BE2C (cell line): ENCODE measurements at places on chromosomes 2 and 18.
A peak's percentile ranks its signal among the peaks of the same experiment; 100 is the strongest.

GRCh38 chr18:12394428-12394827, 13.3 kb upstream of the PRELID3A start:
- no peak for DNase-seq

DNA sequence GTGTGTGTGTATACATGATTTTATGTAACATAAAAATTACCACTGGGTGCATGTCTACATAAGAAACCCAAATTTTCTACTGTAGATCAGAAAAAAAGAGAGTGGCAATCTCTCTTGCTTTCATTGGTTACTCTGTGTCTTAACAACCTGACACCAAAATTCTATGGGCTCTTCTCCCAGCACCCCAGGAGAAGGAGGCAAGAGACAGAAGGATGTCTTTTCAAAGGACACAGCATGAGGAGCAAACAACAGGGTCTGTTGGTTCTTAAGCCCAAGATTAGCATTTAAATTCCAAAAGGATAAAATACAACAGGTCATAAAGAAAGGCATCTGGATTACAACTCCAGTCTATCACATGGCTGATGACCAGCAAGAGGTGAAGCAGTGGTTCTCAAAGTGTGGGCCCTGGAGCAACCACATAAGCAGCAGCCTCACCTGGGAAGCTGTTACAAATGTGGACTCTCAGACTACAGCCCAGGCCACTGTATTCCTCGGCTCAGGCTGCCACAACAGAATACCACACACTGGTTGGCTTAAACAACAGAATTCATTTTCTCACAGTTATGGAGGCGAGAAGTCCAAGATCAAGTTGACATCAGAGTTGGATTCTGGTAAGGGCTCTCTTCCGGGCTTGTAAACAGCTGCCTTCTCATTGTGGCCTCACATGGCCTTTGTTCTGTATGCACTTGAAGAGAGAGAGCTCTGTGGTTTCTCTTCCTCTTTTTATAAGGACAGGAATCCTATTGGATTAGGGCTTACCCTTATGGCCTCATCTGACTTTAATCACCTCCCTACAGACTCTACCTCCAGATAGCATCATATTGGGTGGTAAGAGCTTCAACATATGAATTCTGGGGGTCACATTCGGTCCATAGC, 79.8 kb upstream of the RNF152 start:
- DNase-seq, result no peak

GRCh38 chr2:240615396-240615795, 9.9 kb upstream of the GPR35 start:
- DNase-seq, result no peak

GRCh38 chr2:168685600-168686451, 116.6 kb upstream of the NOSTRIN start:
- DNase-seq, result peak; percentile 69

DNA sequence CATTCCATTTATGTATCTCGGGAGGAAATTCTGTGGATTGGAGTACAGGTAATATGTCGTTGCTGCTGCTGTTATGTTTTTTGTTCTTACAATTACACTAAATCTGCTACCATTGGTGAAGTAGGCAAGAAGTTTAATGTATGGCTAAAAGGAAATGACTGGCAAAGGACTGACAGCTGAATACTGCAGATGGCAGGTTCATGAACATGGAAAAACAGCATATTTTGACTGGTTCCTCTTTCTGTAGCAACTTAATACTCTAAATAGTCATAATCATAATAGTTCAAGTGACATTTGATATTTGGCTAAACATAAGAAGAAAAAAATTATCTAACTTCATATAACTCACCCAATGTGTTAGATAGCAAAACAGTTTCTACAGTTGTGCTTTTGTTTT, 84.5 kb upstream of the PGAP1 start:
- DNase-seq, result no peak

DNA sequence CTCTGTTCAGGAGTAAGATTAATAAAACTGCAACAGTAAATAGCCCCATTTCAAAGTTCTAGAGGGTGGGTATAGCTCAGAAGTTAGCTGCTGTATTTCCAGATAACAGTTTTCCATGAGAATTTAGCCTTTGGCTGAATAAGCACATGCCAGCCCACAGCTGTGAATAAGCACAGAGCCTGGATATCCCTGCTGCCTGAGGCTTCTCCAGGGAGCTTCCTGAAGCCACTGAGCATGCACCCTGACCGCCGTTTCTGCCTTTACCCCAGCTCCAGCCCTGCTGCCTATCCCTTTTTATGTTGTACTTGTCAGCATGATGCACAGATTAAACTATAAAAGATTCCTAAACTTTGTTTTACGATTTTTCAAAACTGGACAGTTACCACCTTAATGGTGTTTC, 85.3 kb downstream of the FEZ2 start:
- DNase-seq, result no peak

- DNase-seq, result no peak
Measured at GRCh38 chr2:39008665-39009064, 112.2 kb downstream of the SOS1 start.

DNA sequence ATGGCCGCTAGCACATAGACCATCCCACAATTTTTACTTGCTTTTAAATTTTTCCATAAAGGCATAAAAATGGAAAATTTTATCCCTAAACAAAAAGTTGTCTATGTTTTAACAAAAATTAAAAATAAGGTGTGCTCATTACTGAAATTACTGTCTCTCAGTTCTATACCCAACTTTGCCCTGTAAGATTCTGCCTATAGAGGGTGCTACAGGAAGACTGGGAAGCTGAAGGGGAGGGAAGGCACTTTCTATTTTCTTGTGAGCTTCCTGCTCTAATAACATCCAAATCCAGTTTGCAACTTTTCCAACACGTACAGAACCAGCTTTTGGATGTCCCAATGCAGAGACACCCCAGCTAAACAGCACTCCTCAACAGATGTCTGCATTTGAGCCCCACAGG, 666.9 kb downstream of the PLCL1 start:
- no peak for DNase-seq

- DNase-seq, result no peak
Measured at GRCh38 chr2:195579776-195580555, 77.1 kb upstream of the SLC39A10 start.

DNA sequence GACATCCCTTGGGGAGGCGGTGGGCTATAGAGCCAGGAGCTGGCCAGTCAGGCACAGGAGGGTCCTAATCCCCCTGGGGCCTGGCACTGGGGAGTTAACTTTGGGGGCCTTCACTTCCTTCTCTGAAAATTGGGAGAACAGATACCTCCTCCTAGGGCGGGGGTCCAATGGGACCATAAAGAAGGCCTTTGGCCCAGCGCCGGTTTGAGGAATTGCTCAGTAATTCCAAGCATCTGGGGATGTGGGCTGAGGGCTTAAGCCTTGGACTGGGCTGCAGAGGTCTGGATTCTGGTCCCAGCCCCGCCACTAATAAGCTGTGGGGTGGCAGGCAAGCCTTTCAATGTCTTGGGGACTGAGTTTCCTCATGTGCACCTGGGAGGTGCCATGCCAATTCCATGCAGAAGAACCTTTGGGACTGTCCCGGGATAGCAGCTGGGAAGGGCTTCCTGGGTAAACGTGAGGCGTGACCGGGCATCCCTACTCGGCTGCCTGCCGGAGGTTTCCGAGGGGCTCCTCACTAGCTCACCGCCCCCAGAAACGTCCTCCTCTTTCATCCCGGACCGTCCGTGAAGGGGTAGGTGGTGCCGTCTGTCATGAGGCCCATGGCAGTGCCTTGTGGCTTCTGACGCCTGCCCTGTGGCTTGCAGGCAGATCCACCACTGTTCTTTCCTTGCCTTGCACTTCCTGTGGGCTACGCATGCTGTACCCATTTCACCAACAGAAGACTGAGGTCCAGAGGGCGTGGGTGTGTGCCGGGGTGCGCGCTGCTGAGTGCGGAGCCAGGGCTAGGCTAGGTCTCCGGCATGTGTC, 67.4 kb upstream of the HPCAL1 start:
- DNase-seq, result no peak

DNA sequence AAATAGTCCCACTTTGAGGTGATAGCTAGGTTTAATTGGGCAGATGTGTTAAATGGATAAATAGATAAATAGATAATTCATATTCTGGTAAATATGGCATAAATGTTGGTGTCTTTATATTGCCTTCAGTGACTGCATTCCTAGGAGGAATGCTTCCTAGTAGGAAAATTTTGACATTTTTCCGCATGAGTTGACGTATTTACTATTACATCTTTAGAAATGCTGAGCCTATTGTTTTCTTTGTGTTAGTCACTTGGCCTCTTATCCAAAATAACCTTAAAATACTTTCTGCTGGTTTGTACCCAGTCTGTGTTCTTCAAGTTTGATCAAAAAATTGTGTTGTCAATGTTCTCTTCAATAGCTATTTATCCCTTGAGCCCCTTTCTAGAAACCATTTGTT, 495.6 kb upstream of the ZEB2 start:
- no peak for DNase-seq

DNA sequence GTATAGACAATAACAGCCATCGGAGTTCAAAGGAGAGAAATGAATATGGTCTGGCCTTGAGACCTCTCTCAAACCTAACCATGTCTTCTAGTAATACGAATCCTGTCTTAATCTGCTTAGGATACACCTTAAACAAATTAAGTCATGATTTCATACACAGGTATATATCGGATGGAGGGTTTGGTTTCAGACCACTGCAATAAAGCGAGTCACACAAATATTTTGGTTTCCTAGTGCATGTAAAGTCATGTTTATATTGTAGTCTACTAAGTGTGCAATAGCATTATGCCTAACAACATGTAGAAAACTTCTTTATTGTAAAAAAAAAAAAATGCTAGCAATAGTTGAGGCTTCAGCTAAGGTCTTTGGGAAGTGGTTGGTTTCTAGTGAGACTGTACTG, 73.8 kb downstream of the EML6 start:
- DNase-seq, result no peak

DNA sequence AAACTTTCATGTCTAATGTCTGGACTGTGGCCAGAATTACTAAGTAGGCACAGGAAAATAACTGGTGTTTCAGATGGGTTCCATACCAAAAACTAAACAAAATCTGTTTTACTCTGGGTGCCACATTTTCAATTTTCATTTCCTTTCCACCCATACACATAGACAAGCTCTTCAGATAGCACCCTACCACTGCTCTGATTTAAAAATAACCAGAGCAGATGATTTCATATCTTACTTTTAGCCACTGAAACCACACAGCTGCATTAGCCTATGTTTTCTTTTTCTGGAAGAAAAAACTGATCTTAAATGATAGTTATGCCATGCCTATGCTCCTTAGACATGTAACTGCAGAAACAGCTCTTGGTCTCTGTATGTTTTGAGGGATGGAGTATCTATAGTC, 647.6 kb downstream of the CPS1 start:
- no peak for DNase-seq

DNA sequence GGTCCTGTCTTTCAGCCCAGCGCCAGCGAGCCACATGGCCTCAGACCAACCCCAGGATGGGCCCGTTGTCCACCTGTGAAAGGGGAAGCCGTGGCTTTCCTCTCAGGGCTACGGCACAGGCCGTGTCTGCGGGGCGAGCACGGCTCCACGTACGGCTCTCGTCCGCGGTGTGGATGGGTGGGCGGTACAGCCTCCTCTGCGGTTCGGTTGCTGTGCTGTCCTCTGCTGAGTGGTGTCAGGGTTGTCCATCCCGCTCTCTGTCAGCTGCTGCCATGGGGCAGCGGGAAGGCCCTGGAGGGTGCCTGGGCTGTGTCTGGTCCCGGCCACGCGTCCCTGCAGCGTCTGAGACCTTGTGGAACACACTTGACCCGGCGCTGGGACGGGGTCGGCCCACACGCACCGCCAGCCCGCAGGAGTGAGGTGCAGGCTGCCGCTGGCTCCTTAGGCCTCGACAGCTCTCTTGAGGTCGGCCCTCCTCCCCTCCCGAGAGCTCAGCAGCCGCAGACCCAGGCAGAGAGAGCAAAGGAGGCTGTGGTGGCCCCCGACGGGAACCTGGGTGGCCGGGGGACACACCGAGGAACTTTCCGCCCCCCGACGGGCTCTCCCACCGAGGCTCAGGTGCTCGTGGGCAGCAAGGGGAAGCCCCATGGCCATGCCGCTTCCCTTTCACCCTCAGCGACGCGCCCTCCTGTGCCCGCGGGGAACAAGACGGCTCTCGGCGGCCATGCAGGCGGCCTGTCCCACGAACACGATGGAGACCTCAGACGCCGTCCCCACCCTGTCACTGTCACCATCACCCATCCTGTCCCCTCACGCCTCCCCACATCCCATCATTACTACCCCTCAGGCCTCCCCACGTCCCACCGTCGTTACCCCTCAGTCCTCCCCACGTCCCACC, 128.7 kb downstream of the NFATC1 start:
- no peak for DNase-seq

- DNase-seq, result no peak
Measured at GRCh38 chr18:34511879-34512278, 198.2 kb upstream of the DTNA start.

GRCh38 chr2:74927621-74928020, 30.8 kb upstream of the POLE4 start:
- no peak for DNase-seq

GRCh38 chr2:20696366-20696765, 29.4 kb downstream of the GDF7 start:
- no peak for DNase-seq
